Stimulated activated CD8-positive, alpha-beta memory T cell treated with anti-CD3 and anti-CD28 coated beads, Interleukin-2, amount 100 ng/mL, for 48 hours (primary cell): ENCODE measurements at places on chromosomes 4 and X.

DNA sequence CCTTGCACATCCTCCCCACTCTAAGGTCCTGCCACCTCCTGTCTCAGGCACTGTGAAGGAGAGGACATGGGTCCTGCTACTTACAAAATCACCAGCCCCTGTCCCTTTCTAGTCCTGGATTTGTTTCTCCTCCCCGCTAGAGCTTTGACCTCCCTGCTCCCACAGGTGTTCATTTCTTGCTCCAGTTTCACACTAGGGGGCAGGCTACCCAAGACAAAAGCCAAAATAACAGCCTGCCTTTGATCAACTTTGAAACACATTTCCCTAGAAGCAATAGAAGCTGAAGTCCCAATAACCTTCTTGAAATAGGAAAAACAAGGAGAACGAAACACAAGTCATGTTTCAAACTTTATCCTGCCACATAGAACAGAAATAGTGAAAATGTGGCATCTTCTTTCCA is 164.4 kb downstream of the QDPR start:
- no peak for DNase-seq

DNA sequence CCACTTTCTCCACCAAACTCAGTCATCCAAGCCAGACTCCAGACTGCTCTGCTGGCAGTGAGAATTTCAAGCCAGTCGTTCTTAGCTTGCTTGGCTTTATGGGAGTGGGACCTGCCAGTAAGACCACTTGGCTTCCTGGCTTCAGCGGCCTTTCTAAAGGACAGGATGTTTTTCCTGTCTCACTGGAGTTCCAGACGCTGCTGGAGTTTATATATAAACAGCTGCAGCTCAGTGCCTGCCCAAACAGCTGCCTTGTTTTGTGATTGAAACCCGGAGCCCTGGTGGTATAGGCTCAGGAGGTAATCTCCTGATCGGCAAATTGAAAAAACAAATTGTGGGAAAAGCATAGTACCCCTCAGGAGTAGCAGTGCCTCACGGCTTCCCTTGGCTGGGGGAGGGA is 1165.8 kb upstream of the ADGRL3 start:
- DNase-seq = no peak

GRCh38 chr4:185580699-185581098 is 45.4 kb upstream of the PDLIM3 start:
- no peak for DNase-seq

DNA sequence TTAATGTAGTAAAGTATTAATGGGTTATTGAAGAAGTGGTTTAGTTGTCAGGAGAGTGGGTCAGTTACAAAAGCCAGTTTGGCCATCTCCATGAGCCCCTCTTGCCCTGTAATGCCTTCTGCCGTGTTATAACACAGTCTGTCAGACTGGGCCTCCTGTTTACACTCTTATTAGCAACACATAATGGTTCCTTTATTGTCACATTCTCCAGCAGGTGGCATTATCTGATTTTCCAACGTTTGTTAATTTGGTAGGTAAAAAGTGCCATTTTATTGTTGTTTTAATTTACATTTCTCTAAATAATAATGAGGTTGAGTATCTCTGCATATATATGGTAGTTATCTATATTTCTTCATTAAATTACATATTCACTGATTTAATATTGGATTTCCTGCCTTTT is 560.8 kb downstream of the FGF13 start:
- no peak for DNase-seq

DNA sequence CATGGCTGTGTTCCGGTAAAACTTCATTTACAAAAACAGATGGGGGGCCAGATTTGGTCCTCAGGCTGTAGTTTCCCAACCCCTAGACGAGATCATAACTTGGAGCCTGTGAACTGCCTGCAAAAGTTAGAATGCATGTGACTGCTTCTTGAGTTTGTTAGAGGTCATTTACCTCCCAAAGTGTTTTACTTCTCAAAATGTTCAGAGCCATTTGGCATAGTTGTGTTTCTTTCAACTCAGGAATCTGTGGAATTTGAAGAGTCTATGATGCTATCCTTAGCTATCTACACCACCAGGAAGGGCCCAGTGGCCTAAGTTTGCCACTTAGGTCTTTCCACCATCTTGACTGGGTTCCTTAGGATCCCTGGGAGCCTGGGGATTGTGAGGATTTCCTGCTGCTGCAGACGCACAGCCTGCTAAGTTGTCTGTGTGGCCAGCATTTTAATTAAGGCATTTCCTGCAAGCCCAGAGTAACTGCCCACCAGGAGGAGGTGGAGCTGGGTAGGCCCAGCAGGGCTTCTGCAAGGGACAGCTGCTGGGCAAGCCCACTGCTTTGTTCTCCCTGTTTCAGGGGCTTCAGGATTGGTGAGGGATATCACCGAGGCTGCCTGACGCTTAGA is 53.1 kb downstream of the CCNI start:
- no peak for DNase-seq

- DNase-seq = no peak
Measured at GRCh38 chr4:126386512-126386911, 1071.8 kb downstream of the FAT4 start.

- no peak for DNase-seq
Measured at GRCh38 chr4:139815778-139816601, 150.4 kb downstream of the MGST2 start.

GRCh38 chr4:121771869-121772268 is 6.9 kb upstream of the SMIM43 start:
- DNase-seq = no peak

DNA sequence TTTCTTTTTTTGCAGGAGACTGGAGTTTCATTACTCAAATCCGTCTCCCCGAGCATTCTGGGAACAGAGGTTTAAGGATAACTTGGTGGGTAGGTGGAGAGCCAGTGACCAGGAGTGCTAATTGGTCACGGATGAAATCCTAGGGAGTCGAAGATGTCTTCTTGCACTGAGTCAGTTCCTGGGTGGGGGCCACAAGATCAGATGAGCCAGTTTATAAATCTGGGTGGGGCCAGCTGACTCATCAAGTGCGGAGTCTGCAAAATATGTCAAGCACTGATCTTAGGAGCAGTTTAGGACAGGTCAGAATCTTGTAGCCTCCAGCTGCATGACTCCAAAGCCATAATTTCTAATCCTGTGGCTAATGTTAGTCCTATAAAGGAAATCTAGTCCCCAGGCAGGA is 741.3 kb downstream of the PCDH7 start:
- DNase-seq = no peak

- no peak for DNase-seq
Measured at GRCh38 chr4:184588893-184589292, 60.4 kb downstream of the CASP3 start.

- no peak for DNase-seq
Measured at GRCh38 chr4:2937146-2937857, 25.9 kb downstream of the NOP14 start.

DNA sequence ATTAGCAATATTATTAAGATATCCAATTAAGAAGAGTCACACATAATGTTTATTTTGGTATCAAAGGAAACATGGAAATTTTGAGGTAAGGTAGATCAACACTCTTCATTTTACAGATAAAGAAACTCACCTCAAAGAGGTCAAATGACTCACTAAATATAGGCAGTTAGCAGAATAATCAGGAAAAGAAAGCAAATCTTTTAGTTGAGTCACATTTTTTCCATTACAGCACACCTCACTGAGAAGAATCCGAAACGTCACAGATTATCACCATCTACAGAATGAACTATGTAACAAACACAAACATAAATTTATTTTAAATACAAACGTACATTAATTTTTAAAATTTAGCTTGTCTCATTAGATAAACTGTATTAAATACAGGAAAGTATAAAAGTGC is 70.1 kb downstream of the TMEM47 start:
- DNase-seq = no peak

DNA sequence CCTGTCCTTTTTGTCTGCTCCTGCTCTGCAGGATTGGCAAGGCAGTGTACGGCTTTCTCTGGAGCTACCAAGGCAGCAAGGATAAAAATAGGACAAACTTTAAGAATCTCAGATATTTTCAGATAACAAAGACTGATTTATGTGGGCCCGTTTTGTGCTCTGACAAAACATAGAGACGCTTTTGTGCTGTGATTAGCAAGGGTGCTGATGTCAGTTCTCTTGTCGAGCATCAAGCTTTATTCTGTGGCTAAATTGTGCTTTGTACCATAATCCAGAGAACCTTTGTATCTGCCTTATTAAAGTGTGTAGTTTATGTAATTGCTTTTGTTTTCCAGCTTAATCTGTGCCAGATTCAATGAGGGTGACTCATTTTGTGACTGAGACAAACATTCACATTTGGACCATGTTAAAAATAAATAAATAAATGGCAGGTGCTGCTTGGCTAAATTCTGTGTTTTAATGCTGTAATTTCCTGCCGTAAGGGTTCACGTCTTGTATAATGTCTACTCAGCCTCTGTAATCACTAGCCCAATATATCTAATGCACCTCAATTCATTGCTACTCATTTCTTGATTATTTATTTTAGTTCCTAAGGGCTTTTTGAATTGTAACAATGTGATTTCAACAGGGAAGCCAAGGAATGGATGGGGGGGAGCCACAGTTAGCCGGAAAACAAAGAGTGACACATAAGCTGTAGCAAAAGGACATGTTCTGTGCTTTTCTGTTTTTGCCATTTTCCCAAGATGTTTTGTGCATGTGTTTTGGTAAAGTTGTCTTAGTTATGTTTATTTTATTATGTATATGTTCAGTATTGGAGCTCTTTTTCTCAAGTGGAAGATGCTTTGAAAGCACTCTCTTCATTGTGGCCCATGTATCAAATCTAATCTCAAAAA is 75.1 kb downstream of the GAB1 start:
- no peak for DNase-seq

- DNase-seq = no peak
Measured at GRCh38 chr4:119664168-119664907, 35.7 kb upstream of the PDE5A start.

DNA sequence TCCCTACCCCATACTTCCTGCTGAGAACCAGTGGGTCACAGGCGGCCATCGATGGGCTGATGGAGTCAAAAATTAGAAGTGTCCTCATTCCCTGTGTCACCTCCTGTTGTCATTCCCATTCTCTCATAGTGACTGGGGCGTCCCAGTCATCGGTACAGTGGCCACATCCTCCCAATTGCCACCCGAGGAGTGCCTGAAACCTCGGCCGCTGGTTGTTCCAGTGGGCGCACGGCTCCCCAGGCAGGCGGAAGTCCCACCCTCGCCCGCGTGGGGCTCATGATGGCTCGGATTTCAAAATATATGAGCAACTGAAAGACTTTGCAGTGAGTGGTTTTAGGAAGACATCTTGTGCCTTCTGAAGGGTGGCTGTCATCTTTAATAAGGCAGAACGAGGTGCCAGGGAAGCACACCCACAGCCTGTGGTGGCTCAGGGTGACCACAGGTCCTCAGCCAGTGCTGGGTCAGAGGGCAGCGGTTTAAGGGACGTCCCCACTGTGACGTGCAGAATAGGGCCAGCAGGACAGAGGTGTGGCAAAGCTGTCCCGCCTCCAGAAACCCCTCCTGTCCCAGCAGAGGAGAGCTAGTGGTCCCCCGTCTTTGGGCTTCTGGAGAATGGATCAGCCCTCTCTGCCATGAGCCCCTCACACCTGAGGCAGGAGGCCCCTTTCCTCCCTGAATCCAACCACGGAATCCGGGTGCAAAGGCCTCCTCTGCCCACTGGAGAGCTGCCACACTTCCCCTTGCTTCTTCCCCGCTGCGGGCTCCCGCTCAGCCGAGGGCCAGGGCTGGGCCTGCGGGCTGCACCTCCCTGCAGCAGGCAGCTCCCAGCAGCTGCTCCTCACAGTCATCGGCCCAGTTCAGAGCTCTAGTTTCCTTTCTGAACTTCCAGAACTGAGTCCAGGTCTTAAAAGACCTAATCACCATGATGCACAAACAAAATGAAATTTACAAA is 90.4 kb downstream of the ABLIM2 start:
- no peak for DNase-seq

DNA sequence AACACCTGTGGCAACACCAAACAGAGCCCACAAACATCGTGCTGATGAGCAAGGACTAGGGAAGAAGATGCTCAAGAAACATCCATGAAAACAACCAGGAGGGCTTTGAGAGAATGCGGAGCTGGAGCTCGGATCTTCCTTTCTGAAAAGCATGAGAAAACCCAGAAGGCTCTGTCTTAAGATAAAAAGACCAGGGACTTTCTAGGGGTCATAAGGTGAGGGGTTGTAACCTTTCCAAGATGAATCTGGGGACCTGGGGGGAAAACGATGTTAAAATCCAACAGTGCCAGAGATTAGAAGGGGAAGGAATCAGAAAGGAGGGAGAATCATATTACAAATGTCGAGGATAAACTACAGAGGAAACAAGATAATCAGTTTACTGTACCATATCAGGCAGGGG is 10.1 kb downstream of the GK2 start:
- no peak for DNase-seq
